ENCODE measurements at places on chromosomes 2 and 18.

GRCh38 chr2:239201884-239202283 is 198.9 kb downstream of the HDAC4 start:
- DNase-seq, result no peak

GRCh38 chr2:10964052-10964790 is 52.5 kb downstream of the KCNF1 start:
- no peak for DNase-seq

DNA sequence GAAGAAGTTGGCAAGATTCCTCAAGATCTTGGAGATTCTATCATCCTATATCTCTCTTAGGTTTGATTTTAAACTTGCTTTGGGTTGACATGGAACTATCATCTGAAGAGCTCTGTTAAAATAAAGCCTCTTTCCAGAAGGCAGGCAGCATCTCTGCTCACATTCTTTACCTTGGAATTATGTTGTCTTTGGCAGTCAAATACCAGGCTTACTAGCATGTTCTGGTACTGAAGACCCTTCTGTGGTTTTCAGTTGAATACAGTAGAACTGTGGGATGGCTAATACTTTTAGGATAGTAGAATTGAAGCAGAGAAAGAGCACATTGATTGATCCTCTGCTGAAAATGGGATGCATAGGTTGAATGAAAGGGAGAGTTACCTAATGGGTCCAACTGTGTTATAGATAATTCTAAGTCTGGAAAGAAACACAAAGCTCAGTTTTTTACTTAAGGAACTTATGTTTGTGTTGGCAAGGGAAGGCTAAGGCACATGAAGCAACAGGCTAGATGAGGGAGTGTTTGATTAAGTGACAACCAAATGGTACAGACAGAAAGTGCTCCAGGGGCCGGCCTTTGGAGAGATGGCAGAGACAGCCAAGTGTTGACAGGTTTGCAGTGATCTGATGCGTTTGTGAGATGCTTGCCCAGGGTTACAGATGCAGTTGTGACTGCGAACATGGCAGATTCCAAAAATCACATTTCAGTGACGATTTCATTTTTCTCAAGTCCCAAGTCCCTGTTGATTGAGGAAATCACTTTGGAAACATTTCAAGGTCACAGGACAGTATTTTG is 397.9 kb downstream of the MEIS1 start:
- DNase-seq, result no peak

GRCh38 chr2:36988008-36988407 is 21.7 kb upstream of the STRN start:
- DNase-seq, result no peak

- DNase-seq, result no peak
Measured at GRCh38 chr2:136226903-136227302, 109.0 kb upstream of the CXCR4 start.

- DNase-seq, result no peak
Measured at GRCh38 chr18:72783530-72783929, 84.3 kb downstream of the NETO1 start.

GRCh38 chr2:23114299-23114698 is 270.7 kb upstream of the KLHL29 start:
- no peak for DNase-seq

DNA sequence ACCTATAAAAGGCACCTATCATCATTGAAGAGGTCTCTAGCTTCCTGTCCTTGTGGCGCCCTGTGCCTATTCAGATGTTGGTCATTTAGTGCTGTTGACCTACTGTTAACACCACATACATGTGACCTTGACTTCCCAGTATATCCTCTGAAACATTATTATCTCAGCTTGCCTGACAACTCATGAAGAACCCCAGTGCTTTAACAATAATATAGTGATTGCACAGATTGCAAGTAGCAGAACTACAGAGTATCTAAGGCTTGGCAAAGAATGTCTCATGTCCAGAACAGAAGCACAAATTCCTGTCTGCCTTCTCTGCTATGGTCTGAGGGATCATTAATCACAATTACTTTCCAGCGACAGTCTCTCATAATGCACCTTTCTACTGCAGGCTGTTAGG is 165.3 kb downstream of the LCLAT1 start:
- no peak for DNase-seq

GRCh38 chr18:32297579-32298170 is 107.8 kb downstream of the MEP1B start:
- no peak for DNase-seq

DNA sequence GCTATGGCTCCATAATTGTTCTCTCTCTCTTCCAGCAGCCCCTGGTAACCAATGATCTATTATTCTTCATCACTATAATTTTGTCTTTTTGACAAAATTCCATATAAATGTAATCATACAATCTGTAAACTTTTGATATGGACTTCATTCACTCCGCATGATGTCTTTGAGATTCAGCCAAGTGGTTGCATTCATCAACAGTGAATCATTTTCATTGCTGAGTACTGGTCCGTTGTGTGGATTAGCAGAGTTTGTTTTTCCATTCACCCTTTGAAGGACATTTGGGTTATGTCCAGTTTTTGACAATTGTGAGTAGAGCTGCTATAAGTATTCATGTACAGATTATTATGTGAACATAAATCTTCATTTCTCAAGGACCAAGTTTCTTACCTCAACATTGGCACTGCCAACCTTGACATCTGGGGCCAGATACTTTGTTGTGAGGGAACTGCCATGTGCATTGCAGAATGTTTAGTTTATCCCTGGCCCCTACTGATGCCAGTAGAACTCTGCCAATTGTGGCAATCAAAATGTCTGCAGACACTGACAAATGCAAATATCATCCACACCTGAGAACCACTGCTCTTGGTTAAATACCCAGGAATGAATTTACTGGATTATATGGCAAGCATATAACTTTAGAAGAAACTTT is 48.4 kb upstream of the BCL2L11 start:
- DNase-seq, result no peak

- DNase-seq, result no peak
Measured at GRCh38 chr2:237062585-237062984, 23.1 kb upstream of the COPS8 start.

GRCh38 chr2:137964066-137964858 is at the start of gene HNMT:
HNMT (plus strand) TSS chr2:137964473; CDS start chr2:137964492, 19 bp downstream.
- no peak for DNase-seq

GRCh38 chr18:39564716-39565115 is 1999.1 kb upstream of the CELF4 start:
- no peak for DNase-seq

DNA sequence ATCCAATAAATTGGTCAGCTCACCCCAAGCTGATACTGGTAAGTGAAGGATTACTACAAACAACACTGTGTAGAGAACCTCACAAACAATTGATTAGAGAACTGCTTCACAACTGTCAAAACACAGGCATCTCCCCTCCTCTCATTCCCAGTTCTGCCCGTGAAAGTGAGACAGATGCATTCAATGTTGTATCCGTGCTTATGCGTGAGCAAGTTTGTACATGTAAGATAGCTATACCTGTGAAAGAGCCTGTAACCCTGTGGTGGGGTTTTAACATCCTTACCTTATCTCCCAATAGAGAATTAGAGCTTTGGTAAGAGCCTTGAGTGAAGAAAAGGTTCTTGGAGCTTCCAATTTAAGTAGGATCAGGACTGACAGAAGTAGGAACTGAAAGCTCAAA is 9.1 kb downstream of the MARCHF4 start:
- no peak for DNase-seq

GRCh38 chr2:53843595-53843994 is 16.2 kb downstream of the GPR75 start:
- DNase-seq, result no peak

GRCh38 chr2:95359501-95359930 is 43.0 kb upstream of the FAHD2A start:
- no peak for DNase-seq

GRCh38 chr2:209900638-209901037 is 101.8 kb upstream of the RPE start:
- no peak for DNase-seq

- no peak for DNase-seq
Measured at GRCh38 chr18:79855147-79855933, 57.6 kb downstream of the KCNG2 start.

DNA sequence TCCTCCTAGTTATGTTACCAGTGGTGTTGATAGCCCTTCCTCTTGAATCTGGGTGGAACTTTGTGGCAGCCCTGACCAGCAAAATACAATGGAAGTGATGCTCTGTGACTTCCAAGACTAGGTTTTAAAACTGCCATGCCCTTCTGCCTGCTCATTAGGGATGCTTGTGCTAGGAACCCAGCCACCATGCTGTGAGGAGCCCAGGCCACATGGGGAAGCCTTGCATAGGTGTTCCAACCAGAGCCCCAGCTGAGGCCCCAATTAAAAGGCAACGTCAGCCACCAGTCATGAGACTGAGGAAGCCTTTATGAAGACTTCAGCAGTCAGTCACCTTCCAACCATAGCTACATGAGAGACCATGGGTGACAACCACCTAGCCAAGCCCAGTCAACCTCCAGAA is 14.0 kb upstream of the MAPRE2 start:
- DNase-seq, result no peak

DNA sequence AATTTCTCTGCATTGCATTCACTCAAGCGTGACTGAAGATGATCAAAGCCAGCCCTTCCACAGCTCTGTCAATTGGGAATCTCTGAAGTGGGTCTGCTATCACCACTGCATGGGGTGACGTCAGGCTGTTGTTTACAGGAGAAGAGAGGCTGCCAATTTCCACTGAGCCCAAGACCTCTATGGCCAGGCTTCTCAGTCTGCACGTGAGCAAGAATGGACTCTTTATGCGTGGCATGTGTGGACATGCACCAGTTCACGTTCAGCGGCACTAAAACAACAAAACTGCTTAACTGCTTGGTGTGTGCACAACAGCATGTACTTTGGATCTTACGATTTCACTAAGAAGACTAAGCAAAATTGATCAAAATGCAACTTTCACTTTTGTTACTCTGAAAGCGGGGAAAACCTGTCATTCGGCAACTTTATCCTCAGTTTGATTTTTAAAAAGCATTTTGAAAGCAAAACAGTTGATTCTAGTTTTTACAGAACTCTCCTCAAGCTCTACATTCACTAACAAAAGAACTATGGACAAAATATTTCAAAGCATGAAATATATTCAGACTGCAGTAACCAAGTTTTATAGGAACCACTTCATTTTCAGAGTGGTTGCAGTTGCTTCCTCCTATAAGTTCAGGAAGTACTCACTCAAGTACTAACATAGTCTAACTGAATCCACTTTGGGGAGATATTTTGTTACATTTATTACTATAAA is 77.0 kb upstream of the SERTAD2 start:
- peak; percentile 21 for DNase-seq

Measured in T-helper 9 cell (primary cell).